Epithelial cell of esophagus (primary cell): ENCODE measurements at places on chromosomes 12 and 14.

DNA sequence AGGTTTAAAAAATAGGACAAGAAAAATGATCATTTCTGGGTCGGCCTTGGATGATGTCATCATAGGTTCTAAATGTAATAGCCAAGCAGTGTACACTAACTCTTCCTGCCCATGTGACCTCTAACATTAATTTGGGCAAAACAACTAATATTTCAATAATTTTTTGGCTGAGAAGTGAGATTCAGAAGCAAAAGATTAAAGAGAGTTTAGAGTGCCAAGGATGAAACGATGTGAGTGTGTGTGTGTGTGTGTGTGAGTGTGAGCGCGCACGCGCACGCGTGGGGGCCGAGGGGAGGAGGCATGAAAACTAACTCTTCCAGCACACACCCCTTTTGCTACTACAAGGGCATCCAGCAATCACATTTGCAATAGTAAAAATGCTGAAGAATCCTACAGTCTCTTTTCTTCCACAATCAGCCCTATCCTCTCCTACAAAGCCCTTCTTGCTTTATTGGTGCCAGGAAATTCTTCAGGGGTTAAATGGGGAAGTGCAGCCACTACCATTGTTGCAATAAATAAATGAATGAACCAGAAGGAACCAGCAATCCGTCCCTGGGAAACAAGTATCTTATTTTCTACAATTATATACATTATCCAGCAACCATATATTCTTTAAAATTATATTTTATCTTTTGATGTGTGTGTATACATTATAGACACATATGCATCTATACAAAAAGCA lies 52.9 kb downstream of the PEBP1 start:
- DNase-seq = no peak

- DNase-seq = peak; percentile 55
Measured at GRCh38 chr14:21748869-21749303, 75.3 kb upstream of the OR4E1 start.

DNA sequence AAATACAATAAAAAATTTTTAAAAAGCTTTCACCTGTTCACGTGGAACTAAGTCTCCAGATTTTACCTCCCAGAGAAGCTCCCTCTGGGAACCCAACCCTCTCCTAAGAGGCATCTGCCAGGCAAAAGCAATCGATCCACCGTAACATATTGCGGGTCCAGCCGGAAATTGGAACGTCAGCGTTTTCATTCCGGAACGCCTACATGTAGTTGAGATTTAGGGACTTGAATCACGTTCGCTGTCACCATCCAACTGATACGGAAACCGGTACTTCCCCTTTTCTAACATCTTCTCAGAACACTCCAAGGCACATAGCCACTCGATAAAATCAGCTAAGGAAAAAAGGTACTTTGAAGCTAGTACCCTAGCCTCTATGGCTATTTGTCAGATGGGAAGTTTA lies 70.3 kb downstream of the COX16 start:
- DNase-seq = no peak

- DNase-seq = peak; percentile 60
Measured at GRCh38 chr12:27220055-27220987, 23.8 kb upstream of the STK38L start.

DNA sequence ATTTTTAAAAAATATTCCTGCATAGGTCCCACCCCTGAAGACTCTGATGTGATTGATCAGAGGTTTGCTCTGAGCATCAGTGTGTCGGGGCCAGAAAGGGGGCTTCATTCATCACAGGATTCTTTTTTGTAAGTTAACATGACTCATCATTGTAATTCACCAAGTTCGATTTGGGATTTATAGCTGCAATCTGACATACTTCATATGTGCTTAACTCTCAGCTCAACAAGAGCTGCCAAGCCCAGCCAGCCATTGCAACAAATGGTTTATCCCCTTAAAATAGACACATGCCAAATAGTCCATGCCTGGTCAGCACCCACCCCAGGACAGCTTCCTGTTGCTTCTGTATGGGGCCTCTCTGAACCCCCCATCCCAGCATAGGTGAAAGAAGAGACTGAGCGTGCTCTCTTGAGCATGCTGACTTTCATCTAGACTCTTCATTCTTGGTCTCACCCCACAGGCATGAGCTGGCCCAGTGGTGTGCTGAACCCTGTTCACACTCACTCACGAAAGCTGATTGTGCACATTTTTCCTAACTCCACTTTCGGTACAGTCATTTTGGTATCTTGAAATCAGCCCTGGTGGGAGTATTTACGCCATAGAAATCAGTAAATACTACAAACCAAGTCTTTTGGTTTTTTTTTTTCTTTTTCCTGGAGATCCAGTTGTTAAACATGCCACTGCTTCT lies 101.4 kb downstream of the STAB2 start:
- no peak for DNase-seq
